ENCODE measurements at places on chromosomes 11 and 22.

DNA sequence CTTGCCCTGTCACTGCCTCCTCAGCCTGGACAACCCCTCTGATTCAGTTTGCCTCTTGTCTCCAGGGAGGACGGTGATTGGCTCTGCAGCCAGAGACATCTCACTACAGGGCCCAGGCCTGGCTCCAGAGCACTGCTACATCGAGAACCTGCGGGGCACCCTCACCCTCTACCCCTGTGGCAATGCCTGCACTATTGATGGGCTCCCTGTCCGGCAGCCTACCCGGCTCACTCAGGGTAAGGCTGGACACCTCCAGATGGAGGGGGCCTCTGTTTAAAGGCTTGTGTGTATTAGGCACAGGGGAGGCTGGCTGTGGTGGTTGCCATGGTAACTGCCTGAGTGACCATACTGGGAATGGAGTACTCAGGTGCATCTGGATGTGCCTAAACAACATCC, 8.6 kb downstream of the PHLDB1 start:
- DNase-seq: no peak

DNA sequence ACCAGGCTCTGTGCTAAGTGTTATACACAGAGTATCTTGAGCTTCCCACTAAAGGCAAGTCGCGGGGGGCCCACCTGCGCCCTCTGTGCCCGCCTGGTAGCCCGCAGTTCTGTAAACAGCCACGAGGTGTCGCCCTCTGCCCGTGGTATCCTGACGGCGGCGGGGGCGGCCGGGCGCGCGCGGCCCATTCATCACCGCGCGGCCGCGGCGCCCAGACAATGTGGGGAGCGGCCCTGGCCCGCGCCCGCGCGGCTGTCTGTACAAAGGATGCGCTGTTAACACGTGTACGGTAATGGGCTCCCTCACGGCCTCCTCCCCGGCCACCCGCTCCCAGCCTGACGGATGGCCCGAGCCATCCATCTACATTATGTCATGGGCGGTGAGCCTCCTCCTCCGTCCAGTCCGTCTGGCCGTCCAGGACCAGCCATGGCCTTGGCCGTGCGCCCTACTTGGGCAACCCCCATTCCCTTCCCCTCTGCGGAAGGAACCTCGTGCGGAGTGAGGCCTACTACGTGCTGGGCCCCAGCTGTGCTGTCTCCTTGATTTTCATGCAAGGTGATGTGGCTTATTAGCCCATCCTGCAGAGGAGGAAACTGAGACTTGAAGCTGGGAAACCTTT, 99.4 kb downstream of the MIAT start:
- no peak for DNase-seq

DNA sequence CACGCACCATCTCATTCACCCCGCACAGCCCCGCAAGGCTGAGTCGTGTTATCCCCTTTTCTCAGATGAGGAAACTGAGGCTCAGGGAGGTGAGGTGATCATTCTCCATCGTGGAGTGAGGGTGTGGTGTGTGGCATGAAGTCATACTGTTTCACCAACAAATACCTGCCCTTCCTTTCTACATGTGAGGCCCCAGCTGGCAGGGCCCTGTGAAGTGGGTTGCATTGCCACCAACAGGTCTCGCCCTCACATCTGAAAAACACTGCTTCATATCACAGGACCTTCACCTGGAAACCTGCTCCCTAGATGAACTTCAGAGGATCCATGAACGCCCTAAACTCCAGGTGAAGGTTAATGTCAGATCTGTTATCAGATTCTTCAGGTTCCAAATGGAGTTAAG, 4.3 kb downstream of the SSTR3 start:
- peak; percentile 3 for DNase-seq

DNA sequence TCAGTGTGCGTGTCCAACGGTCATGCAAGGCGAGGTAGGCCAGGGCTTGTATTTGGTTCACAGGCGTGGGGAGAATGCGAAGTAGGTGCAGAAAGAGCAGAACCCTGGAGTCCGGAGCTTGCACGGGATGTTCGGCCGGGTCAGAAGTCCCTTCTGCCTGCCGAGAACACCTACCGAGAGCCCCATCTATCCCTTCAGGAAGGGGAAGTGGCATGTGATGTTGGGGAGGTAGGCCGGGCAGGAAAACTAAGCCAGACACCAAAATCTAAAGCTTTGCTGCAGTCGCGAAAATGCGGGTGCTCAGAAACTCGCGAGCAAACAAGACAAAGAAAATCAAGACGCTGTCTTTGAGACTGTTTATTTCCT, 435 bp upstream of the TAF6L start:
- DNase-seq: no peak

- no peak for DNase-seq
Measured at GRCh38 chr22:38109371-38110001, 998 bp downstream of the BAIAP2L2 start.

GRCh38 chr22:24997023-24997422, 44.5 kb downstream of the KIAA1671 start:
- DNase-seq: no peak

DNA sequence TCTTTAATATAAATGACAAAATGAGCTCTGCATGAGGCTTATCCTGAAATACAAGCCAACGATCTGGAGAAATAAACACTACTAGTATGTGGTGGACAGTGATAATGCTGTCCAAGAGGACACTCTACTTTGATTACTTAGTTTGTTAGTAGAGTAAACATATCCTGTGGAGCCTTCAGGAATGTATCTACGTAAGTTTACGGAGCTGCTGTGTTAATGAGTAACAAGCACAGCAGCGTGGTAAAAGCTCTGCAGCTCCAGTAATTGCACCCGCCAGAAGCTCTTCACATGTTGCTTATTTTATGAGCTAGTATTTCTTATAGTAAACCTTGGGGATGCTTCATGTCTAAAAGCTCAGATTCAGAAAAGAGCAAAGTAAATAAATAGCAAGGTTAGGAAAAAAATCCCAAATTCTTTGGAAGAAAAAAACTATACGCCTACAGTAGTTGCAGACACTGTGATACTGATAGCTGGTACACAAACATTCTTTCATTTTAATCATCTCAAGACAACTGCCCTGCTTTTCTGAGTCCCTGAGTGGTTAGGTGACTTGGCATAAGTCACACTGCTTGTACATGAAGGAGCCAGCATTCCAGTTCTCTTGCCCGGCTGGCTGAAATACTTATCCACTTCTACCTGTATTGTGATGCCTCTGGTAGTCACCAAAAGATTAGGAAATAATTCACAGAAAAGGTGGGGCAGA, 32.7 kb upstream of the CCDC34 start:
- no peak for DNase-seq

DNA sequence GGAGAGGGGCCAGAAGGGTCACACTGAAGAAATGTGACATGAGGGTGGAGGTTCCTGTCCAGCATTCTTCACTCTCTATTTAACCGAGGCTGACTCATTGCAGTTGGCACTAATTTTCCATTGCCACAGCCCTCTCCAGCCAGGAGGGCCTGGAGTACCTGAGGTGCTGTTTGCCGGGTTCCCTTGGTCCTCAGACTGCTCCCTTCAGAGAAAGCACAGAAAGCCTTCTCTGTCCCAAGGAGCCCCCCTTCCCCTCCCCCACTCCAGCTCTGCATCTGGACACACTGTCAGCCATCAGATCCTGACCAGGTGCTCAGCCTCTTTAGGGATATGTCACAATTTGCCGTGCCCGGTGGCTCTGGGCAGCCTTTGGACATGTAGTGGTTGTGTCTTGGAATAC, 3.2 kb upstream of the C11orf91 start:
- no peak for DNase-seq

DNA sequence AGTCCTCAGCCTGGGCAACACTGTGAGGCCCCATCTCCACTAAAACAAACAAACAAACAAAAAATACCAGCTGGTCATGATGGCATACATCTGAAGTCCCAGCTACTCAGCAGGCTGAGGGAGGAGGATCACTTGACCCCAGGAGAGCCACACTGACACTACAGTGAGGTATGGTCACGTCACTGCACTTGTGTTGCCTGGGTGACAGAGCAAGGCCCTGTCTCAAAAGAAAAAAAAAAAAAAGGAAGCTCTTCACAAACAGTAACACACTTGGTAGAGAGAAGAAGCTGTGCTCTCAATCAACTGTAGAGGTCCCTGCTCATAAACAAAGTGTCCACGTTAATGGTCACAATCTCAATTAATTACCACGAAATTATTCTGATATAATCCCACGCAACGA, 401.6 kb upstream of the CCDC90B start:
- no peak for DNase-seq

DNA sequence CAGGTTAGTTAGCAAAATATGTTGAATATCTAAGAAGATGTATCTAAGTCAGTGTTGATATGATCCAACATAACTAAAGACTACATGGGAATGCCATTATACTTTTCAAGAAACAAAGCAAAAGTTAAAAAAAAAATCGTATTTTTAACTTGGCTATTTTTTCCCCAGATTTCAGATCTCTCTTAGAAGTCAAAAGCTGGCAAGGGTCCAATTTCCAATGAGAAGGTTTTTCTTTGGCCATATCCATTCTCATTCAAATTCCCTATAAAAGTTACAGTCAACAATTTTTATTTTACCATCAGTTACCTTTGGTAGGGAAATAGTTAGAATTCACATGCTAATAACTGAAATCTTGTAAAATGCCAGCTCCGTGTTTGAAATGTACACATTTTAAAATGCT, 70.5 kb upstream of the FAT3 start:
- no peak for DNase-seq

DNA sequence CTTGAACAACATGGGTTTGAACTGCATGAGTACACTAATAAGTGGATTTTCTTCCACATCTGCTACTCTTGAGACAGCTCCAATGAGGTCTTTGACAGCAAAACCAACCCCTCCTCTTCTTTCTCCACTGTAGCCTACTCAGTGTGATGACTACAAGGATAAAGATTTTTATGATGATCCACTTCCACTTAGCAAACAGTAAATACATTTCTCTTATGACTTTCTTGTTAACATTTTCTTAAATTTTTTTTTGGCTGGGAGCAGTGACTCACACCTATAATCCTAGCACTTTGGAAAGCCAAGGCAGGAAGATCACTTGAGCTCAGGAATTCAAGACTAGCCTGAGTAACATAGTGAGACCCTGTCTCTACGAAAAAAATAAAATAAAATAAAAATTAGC, 9.9 kb upstream of the EIF4G2 start:
- DNase-seq: no peak

- no peak for DNase-seq
Measured at GRCh38 chr11:112118176-112118575, 31.5 kb downstream of the SDHD start.
